ENCODE measurements at places on chromosomes 12 and 14.

GRCh38 chr12:131830335-131830913 lies 2.2 kb downstream of the MMP17 start:
- no peak for DNase-seq

- no peak for DNase-seq
Measured at GRCh38 chr14:66143387-66144112, 342.6 kb upstream of the CCDC196 start.

- DNase-seq = no peak
Measured at GRCh38 chr12:111454716-111455447, 49.2 kb downstream of the SH2B3 start.

GRCh38 chr12:24719293-24719721 lies 229.6 kb downstream of the BCAT1 start:
- DNase-seq = no peak

- no peak for DNase-seq
Measured at GRCh38 chr12:99133401-99133800, 488.3 kb downstream of the APAF1 start.

- peak; percentile 47 for DNase-seq
Measured at GRCh38 chr14:68147303-68147702, 327.7 kb downstream of the RAD51B start.

GRCh38 chr12:7512553-7512952 lies 9.0 kb upstream of the CD163 start:
- no peak for DNase-seq

- no peak for DNase-seq
Measured at GRCh38 chr12:45302621-45303369, 86.9 kb downstream of the ANO6 start.

- no peak for DNase-seq
Measured at GRCh38 chr14:20652996-20653975, 11.8 kb upstream of the OR6S1 start.

GRCh38 chr12:71338933-71339332 lies 100.7 kb upstream of the LGR5 start:
- no peak for DNase-seq

DNA sequence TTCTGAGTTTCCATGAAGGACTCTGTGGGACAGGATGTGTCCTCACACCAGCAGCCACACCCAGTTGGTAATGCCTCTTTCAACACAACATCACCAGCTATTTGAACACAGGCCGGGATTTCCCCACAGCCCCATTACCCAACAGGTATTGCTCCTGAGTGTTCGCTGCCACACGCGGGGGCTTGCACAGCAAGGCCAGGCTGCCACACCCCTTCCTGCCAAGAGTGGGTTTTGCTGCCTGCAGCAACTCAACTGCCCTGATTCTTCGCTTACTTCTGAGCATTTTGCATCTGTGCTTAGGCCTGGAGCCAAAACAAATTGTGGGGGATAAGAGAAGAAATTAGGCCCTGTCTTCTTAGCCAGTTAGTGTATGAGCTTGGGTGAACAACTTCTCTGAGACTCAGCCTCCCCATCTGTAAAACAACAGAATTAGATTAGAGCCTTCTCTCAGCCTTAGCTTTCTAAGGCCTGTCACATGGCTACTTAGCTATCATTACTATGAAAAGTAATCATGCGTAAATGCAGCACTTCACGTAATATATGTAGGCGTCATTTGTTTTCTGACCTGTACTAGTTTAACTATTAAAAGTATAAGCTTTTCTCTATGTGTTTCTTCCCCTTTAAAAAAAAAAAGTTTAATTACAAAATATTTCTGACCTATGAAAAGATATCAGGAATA lies 20.0 kb downstream of the CKAP4 start:
- no peak for DNase-seq

DNA sequence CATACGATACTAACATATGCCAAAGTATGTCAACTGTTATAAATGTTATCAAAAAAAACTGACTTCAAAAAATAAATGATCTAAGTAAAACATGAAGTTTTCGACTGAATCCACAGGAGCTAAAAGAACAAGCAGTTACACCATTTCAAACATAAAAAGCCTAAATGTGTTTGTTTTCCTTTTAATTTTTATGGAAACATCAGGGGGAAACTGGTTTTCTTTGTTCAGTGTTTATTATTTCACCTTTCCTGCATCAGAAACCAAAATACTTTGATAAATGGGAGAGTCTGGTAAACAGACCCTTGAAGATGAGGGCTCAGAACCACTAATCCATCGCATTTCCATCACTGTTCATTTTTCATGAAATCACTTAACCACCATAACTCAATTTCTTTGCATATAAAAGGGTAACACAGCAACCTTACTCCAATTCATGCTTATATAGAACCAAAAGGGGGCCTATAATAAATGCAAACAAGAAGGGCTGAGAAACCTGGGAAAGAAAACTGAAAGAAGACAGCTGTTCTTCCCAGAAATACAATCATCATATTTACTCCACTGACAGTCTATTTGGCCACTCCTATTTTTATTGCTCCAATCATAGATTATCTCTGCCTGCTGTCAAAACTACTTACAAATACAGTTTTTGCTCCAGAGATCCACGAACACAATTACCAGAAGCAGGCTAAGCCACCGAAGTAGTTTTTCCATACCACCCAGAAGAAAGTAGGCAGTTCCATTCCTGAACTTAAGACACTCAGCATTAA lies 17.0 kb downstream of the FGD6 start:
- DNase-seq = no peak

- DNase-seq = no peak
Measured at GRCh38 chr14:31568671-31569070, 7.5 kb downstream of the NUBPL start.

DNA sequence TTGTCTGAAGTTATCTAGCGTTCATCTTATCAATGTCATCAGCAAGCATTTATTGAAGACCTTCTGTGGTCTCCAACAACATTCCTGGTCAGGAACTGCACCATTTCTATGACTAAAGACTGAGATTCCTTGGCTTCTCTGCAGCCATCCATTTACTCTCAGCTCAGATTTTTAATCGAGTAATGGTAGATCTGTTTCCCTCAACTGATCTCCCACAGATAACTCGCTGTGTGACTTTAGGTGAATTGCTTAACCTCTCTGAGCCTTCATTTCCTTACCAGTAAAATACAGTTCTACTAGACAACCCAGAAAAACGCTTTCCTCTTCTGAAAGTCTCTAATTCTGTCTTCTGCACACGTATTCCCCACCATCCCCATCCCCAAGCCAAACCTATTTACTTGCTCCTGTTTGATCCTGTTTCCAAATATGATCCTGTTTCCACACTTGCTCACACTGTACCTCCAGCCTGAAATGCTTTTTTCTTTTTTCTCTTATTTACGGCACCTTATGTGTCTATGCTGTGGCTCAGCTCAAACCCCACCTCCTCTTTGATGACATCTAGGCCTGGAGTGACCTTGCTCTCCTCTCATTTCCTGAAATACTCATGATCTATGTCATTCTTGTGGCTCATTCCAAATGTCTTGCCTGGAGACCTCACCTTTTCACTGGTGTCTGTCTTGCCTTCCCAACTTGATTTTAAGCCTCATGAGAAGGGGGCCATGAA lies 21.8 kb downstream of the PLXNC1 start:
- DNase-seq = no peak

DNA sequence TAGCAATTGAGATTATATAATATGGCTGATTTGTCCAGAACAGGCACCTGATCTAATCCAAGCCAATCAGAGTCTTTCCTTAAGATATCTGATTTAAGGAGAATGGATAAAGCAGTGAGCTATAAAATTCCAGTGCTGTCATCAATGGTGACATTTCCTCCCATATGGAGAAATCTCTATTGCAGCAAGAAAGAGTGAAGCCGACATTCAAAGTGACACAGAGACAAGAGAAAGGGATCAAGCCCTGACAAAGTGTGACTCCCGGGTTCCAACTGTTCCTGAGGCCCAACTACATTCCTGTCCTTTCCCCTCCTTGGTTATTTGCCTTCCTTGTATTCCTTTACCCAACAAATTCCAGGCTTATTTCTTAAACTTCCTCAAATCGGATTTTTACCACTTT lies 430.0 kb upstream of the SOX5 start:
- no peak for DNase-seq

- no peak for DNase-seq
Measured at GRCh38 chr12:20000229-20000849, 368.0 kb upstream of the PDE3A start.

DNA sequence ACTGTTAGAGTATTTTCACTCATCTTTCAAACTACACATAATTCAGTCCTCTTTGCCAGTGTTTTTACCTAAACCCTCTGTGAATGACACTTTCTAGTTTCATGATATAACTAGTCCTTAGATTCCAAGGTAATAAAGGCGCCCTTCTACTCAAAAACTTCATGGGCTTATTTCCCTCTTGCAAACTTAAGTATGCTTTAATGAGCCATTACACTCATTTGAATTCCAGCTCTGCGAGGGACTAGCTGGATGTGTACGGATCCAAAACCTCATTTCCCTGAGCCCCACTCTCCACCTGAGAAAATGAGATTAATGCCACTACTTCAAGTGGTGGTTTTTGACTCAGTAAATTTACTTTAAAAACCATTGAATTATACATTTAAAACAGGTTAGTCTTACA lies 141.1 kb downstream of the NDUFA12 start:
- no peak for DNase-seq

DNA sequence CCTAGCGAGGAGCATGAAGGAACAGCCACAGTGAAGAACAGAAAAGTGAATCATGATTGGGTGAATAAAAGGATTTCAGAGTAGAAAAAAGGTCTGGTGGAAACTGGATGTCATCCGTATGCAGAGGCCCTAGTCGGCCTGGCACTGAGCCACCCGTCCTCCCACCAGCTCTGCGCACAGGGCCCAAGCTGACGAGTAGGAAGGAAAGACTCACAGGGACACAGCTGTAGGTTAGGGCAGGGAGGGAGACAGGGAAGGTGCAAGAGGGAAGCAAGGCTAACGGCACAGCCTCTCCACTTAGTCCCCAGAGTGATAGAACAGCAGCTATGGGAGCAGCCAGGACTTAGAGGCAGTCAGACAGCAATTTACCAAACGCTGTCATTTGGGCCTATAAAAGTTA lies 112.6 kb downstream of the KCNK10 start:
- DNase-seq = no peak

DNA sequence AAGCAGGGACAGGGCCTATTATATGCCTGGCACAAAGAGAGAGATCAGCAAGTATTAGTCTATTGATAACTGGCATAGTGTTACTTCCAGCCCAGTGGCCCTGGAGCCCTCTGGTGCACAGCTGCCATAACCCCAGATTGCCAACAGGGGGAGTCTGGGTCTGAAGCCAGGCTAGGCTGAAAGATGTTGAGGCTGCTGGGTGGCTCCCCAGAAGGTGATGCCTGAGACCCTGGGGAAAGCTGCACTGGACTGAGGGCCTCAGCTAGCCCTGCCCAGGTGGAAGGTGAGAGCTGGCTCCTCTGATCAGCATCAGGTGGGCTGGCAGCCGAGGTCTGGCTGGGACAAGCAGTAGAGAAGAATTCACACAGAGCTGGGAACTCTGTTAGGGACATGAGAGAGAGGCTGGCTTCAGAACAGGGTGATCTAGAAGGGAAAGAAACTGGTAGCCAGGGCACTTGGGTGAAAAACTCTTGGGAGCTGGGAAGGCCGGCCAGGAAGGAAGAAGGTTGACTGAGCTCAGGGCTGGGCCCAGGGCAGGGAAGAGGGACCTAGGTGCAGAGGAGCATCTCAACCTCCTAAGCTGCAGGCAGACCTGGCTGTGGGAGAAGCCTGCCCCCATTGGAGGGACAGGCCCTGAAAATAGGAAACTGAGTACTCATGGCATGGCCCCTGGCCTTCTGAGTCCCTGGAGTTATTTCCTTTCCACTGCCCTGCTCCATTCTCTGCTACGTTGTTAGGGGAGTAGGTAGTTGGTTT lies 3.9 kb downstream of the GZMH start:
- no peak for DNase-seq

- DNase-seq = no peak
Measured at GRCh38 chr12:113452458-113452857, 19.2 kb downstream of the LHX5 start.

DNA sequence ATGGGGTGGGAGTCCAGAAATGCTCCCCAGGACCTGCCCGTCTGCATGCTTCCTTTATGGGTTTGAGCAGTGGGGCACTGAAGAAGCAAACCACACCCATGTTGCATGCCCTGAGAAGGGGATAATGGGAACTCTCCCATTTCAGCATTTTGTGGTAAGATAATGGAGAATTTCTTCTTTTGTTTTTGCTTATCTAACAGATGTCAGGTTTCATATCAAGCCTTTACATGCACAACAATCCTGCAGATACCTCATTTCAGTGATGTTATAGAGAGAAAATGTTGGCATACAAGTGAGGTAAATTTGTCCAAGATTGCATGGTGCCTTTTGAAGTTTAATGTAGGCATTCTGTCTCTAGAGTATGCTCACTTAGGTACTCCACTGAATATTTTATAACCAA lies 177.0 kb downstream of the ALX1 start:
- DNase-seq = no peak

DNA sequence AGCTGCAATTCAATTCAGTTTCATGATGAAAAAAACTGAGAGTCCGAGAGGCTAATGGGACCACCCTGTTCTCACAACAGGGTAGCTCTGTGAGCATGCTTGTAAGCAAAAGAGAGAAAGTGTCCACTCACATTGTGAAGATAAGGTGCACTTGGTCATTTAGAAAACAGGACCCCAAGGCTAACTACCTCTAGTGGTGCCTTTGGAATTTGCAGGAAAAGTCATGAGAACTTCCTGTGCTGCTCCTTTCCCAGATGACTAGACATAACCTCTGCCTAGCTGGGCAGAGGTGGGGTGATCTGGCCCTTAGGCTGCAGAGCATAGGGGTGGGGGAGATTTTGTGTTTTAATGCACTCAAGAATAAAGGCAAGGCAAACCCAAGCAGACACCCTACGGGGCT lies 118.9 kb downstream of the STAB2 start:
- no peak for DNase-seq

- DNase-seq = no peak
Measured at GRCh38 chr12:118922405-118922804, 58.9 kb upstream of the SRRM4 start.

- DNase-seq = no peak
Measured at GRCh38 chr12:80593766-80594165, 113.7 kb upstream of the MYF6 start.

DNA sequence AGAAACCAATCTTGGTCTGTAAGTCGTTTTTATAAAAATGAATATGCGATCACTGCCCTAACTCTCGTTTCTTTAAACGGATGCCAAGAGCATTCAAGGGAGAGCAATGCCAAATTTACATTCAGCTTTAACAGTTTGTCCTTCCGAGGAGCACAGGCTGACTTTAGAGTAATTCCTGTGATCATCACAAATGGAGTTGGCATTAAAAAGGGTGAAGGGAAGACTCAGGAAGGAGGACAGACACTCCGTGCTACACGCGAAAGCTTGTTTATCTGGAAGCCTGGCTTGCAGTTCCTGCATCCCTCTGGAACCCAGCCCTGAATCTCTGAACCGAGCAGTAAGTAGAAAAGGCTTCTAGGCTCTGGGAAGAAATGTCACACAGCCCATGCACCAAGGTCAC lies 78.4 kb downstream of the PAPOLA start:
- no peak for DNase-seq

- no peak for DNase-seq
Measured at GRCh38 chr12:115166698-115167315, 482.8 kb upstream of the TBX3 start.

GRCh38 chr12:2248087-2248900 lies 195.5 kb downstream of the CACNA1C start:
- no peak for DNase-seq

GRCh38 chr12:24820872-24821271 lies 128.0 kb downstream of the BCAT1 start:
- DNase-seq = no peak

GRCh38 chr14:94163796-94164195 lies 10.3 kb upstream of the PPP4R4 start:
- no peak for DNase-seq

- DNase-seq = no peak
Measured at GRCh38 chr14:99534863-99535262, 53.7 kb downstream of the CCNK start.

All from NCI-H446 treated with DMSO at 0.1 percent for 48 hours (cell line).